ENCODE measurements at places on chromosomes 4 and X. TPM values are rescaled to one million over a fixed set of nuclear protein-coding genes. Genes with fewer than 3 reads are reported as not detected.
A peak's percentile ranks its signal among the peaks of the same experiment; 100 is the strongest.

The ASB9 gene
- not detected for total RNA-seq

The TBC1D8B gene
- 7.8 TPM for total RNA-seq

The LRP2BP gene
- 0.40 TPM for total RNA-seq

The IBSP gene
- 0.21 TPM for total RNA-seq

DNA sequence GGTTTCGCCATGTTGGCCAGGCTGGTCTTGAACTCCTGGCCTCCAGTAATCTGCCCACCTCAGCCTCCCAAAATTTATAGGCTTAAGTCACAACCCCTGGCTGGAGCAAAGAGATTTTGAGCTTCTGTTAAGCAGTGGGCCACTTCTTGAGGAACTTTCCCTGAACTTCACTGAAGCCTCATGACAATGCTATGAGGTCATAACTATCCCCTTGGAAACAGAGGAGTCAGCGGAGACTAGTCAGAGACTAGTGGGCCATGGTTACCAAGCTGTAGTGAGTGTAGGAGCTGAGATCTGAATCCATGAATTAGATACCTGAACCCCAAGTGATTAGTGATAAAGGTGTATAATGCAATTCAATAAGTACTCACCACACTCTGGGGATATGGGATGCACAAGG is 145.1 kb upstream of the MSX1 start:
- H3K36me3 ChIP-seq = no peaks in the 10 kb centered on the region
- H3K4me3 ChIP-seq = no peak overlapping the region
- H3K27ac ChIP-seq = no peak overlapping the region
- peaks cover 3% of the 10 kb centered on the region for H3K27me3 ChIP-seq

GRCh38 chr4:14023036-14023435 is 395.5 kb upstream of the BOD1L1 start:
- no peaks in the 10 kb centered on the region for H3K27me3 ChIP-seq
- H3K36me3 ChIP-seq = no peaks in the 10 kb centered on the region
- no peak for DNase-seq
- no peaks in the 10 kb centered on the region for H3K4me1 ChIP-seq
- no peak overlapping the region for H3K27ac ChIP-seq

DNA sequence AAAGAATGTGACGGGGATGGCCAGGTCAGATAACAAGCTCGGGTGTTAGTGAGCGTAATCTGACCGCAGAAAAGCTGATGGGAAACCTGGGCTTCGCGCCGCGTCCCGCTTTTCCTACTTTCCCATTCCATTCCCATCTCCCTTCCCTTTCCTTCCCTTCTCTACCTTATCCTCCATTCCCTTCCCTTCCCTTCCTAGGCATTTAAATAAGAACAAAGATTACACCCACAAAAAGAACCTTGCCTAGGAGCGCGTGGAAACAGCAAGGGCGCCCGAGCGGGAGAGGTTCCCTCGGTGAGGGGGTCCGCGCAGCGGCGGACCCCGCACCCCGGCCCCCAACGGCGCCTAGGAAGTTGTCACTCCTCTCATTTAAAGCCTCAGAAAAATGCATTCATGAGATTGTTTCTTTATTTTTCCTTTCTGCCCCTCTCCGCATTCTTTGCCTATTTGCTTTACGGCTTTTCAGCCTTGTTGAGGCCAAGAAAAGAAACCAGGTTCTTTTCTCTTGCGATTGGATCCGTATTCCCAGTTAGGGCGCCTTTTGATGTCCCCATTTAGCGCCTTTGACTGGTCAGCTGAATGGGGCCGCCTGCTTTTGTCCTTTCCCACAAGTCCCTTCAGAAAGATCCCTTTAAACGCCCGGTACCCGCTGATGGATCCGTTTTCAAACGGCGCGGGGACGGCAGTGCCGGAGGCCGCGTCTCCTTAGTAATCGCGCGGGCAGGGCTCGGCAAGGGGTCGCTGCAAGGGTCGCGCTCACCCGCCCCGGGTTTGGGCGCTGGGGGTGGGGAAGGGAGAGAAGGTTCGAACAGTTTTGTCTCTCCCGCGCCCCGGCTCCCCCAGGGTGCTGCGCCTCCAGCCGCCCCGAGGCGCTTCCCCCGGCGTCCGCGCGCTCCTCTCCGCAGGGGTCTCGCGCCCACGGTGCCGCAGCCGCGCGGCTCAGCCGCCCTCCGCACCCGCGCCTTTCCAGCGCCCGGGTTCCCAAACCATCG is 54.1 kb upstream of the TMEM33 start:
- peak; percentile 65 for DNase-seq
- no peaks in the 10 kb centered on the region for H3K36me3 ChIP-seq
- H3K27ac ChIP-seq = no peak overlapping the region
- peak overlapping the region; percentile 17 for H3K4me3 ChIP-seq

- no peaks in the 10 kb centered on the region for H3K27me3 ChIP-seq
- H3K27ac ChIP-seq = no peak overlapping the region
- DNase-seq = no peak
- no peaks in the 10 kb centered on the region for H3K4me1 ChIP-seq
- H3K36me3 ChIP-seq = no peaks in the 10 kb centered on the region
- H3K4me3 ChIP-seq = no peak overlapping the region
Observed at GRCh38 chr4:137700072-137700471, 167.8 kb upstream of the PCDH18 start.

DNA sequence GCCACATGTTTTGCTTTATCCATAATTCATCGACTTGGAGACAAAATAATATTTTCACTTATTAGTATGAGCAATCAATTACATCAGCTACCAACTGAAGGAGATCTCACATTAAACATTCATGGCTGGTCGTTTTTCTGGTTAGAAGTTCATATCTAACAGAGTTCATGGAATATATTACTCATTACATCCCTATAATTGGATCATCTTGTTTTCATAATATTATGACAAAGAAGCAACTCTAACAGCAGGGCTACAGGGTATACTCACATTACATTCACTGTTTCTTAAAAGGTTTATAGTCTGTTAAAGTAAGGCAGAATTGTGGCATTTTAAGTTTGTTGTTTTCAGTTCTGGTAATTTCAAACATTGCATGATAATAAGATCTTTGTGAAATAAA is 33.0 kb downstream of the GSTCD start:
- no peaks in the 10 kb centered on the region for H3K36me3 ChIP-seq
- no peaks in the 10 kb centered on the region for H3K4me1 ChIP-seq
- DNase-seq = no peak

DNA sequence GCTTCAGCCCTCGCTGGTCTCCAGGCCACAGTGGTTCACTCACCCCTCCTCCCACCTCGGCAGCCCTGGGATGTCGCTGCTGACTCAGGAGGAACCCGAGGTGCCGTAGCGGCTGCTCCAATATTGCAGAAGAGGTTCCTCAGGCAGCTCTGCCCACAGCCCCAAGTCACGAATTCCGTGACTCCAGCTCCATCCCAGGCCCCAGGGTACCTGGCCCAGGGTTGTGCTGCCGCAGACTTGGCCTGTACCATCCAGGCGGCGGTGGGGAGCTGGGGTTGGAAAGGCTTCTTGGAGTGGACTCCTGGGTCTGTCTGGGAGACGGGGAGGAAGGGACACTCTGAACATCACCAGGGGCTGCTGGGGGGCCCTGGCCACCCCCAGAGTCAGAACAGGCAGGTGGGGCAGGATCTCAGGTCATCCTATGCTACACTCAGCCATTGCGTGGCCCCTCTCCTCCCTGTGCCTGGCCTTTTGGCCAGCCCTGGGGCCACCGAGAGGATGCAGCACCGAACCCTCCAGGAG is 728 bp upstream of the HGFAC start:
- no peak for DNase-seq
- H3K36me3 ChIP-seq = no peaks in the 10 kb centered on the region
- H3K4me1 ChIP-seq = no peaks in the 10 kb centered on the region
- no peak overlapping the region for H3K4me3 ChIP-seq

DNA sequence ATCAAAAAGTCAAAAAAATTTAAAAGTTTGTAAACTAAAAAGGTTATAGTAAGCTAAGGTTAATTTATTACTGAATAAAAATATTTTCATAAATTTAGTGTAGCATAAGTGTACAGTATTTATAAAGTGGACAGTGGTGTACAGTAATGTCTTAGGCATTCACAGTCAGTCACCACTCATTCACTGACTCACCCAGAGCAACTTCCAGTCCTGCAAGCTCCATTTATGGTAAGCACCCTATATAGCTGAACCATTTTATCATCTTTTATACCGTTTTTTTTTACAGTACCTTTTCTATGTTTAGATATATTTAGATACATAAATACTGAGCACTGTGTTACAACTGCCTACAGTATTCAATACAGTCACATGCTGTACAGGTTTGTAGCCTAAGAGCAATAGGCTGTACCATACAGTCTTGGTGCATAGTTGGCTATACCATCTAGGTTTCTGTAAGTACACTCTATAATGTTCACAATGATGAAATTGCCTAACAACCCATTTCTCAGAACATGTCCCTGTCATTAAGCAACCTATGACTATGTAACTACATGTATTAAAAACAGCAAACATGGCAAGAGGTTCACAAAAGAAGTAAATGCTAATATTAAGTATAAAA is 18.6 kb downstream of the ACSL4 start:
- no peaks in the 10 kb centered on the region for H3K27me3 ChIP-seq
- DNase-seq = no peak
- H3K36me3 ChIP-seq = no peaks in the 10 kb centered on the region
- no peak overlapping the region for H3K4me3 ChIP-seq
- H3K27ac ChIP-seq = no peak overlapping the region

DNA sequence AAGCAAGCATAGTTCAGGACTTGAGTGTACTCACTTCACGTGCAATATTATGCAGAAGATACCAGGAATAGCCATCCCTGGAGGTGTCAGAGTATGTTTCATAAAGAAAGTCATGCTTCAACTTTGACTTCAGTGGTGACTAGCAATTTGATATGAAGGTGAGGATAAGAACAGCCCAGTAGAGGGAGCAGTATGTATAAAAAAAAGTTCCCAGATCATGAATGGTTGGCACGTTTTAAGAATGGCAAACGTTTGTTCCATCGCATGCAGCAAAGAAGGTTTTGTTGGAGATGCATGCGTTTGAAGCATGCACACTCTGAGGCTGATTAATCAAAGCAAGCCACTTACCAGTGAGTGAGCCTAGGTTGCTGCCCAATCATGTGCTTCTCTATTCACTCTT is 33.5 kb upstream of the SLITRK4 start:
- DNase-seq = no peak
- no peaks in the 10 kb centered on the region for H3K4me1 ChIP-seq
- no peaks in the 10 kb centered on the region for H3K27me3 ChIP-seq
- H3K4me3 ChIP-seq = no peak overlapping the region

DNA sequence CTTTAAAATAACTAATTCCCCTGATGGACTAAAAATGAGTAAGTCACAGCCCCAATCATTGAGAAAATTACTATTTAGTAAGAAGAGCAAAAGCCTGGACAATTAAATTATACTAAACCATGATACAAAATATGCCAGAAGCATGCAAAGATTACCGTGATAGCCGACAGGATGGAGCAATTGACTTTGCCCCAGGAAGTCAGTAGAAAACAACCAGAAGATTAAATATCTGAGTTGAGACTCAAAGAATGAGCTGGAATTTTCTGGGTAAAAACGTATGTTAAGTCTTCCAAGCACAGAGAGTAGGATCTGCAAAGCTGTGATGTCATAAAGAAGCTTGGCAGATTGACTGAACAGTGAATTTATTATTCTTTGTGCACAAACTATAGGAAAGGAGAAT is 816.1 kb upstream of the TENM3 start:
- DNase-seq = no peak
- no peak overlapping the region for H3K27ac ChIP-seq
- no peaks in the 10 kb centered on the region for H3K4me1 ChIP-seq
- no peaks in the 10 kb centered on the region for H3K36me3 ChIP-seq
